ENCODE measurements at places on chromosomes 7 and 10.

DNA sequence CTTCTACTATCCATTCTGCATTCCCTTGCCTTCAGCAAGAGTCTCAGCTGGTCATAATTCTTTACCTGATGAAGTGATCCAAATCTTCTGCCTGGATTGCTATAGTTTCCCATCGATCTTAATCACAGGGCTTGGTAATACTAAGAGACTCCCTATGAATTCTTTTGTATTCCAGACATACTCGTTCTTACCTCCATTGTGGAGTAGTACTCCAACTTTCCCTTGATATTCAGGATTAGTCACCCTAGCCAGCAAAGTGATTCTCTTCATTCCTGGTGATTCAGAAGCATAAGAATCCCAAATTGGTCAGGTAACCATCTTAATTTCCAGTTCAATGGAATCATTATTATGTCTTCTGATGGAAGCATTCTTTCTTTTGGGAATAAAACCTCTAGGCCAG lies 96.7 kb downstream of the TWIST1 start:
- DNase-seq, result no peak

GRCh38 chr7:133234961-133235875 lies 17.7 kb upstream of the EXOC4 start:
- DNase-seq, result no peak

GRCh38 chr7:12647364-12648219 lies 39.8 kb upstream of the ARL4A start:
- no peak for DNase-seq

GRCh38 chr10:101011517-101012423 lies 12.2 kb downstream of the LZTS2 start:
- DNase-seq, result no peak

GRCh38 chr7:158296798-158297104 lies 290.9 kb downstream of the PTPRN2 start:
- peak; percentile 23 for DNase-seq

- DNase-seq, result no peak
Measured at GRCh38 chr7:90972906-90973550, 291.2 kb upstream of the FZD1 start.

DNA sequence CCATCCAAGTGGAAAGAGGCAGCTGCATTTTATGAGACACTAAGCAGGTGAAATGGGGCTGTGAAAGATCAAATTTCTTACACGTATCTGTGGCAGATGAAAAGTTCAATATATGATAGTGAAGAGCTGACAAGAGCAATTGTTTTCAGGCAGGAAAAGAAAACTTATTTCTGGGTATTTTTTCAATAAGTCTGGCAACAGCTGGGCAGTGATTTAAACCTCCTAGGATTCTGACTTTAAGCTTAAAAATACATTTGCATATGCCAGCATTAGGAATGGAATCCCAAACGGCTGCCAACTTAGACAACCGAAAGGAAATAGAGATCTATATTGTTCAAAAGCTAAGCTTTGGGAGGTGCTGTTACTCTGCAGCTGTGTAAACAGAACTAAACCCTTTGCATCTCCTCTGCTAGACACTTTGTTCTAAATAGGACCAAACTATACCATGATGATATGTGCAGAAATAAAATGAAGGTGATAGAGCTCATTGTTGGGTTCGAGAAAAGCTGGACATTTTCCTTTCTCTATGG lies 26.1 kb downstream of the DYNC1I1 start:
- DNase-seq, result no peak

DNA sequence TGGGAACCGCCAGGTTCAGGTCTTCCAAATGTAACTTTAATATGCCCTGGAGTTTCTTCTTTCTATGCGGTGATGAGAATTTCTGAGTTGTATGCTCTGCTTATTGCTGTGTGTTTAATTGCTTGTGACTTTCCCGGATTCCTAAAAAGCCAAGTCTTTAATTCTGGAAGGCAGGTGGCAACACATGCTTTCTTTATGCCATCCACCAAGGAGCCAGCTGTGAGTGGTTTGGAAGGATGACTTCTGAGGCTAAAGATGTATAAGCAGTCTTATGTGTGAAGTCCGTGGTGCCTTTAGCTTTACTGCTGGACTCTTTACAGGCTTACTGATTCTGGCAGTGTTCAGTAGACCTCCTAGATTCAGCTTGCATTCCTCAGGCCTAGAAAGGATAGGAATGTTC lies 3.1 kb downstream of the SDK1 start:
- DNase-seq, result no peak

- DNase-seq, result no peak
Measured at GRCh38 chr10:88039496-88040200, 176.2 kb downstream of the PTEN start.

GRCh38 chr10:51860257-51860656 lies 160.9 kb upstream of the CSTF2T start:
- DNase-seq, result no peak

DNA sequence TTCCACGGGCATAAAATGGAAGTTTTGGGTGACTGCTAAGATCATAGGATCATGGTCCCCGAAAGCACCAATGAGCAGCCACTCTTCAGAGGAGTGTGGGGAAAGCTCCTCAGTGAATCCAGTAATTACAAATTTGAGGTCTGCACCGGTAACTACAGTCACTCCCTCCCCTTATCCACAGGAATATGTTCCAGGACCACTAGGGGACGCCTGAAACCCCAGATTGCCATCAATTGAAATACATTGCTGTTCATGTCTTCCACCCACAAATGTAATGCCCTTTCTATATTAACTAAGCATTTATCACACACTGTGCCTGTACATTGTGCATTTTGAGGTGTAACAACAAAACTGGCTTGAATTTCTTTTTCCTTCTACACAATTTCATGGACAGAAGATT lies 447.9 kb upstream of the PFKP start:
- DNase-seq, result no peak

DNA sequence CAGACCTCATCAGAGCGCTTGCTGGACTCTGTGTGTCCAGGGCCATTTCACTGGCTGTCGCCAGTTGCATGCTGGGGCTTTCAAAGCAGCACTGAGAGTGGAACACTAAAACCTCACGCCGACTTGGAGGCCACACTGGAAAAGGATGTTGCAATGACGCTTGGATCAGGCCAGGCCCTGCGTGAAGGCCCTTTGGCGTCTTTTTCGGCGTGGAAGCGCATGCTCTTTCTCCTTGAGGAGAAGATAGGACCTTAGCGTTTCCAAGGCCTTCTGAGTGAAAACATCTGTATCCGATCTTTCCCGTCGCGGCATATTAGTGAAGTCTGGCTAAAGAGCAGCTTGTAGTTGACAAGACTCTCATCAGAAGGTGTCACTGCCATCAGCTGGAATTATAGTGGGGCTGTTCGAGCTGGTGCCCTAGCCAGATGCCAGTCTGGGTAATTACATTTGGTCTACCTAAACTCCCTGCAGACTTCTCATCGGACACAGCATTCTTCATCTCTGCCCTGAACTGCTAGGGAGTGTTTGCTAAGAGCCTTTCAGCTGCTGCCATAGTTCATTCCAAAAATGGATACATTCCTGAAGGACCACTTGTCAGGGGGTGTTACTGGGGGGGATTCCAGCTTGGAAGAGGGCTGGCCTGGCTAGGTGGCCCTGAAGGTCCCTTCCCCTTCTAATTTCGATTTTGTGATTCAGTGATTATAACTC lies 167.7 kb upstream of the TCF7L2 start:
- DNase-seq, result no peak

GRCh38 chr7:40709062-40709964 lies 574.5 kb downstream of the SUGCT start:
- no peak for DNase-seq
